ENCODE measurements at places on chromosomes 12 and 14.

DNA sequence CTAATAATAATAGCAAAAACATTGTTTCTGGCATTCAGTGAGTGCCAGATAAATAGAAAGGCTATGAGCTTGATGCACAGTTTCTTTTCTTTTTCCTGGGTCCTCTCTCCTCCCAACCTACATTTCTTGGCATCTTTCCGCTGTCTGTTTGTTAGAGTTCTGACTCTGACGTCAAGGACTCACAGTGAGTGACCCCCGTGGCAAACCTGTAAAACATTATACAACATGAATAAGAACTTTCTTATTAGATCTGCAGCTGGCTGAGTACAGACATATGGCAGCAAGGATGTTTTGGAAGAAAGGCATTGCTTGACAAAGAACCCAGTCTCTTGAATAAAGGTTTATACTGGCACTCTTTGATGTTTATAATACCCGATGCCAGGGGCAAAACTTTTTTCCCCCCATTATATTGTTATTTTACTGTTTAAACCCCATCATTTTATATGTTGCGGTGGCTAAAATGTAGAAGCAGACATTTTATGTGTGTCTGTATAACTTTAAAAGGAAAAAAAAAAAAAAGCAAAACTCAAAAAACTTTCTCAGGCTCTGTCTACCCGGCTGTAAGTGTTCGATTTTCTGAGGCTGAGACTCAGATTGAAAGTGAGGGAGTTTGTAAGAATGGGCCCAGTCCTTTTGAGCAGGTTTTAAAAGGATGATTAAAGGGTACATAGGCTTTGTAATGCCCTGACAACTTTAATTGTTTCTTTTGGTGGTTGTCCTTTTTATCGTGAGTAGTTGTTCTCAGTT is 159.3 kb downstream of the PDE3A start:
- DNase-seq, result peak; percentile 9

DNA sequence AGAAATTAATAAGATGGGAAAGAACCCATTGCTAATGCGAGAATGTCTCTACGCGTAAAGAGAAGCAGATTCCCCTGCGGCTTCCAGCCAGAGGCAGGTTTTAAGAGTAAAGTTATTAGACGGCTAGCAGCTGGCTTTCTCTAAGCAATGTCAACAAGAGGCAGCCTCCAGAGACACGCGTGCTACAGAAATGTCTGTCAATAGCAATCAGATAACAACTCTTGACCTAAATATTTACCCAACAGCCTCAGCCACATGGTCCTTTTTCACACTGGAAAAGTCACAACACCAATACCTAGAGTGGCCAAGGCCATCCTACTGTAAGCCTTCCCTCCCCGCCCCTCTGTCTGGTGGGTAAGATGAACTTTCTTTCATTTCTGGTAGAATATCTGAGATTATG is 146.0 kb upstream of the SFSWAP start:
- DNase-seq, result no peak

- no peak for DNase-seq
These were observed 70.1 kb upstream of the MAP1LC3B2 start for GRCh38 chr12:116489116-116489515.

DNA sequence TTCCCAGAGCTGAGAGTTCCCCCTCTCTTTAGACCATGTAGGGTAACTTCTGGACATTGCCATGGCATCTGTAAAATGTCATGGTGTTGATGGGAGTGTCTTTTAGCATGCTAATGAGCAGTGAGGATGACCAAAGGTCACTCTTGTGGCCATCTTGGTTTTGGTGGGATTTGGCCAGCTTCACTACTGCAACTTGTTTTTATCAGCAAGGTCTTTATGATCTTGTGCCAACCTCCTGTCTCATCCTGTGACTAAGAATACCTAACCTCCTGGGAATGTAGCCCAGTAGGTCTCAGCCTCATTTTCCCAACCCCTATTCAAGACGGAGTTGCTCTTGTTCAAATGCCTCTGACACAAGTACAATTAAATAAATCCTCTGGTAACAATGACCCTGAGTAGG is 244.4 kb downstream of the NEDD1 start:
- no peak for DNase-seq

DNA sequence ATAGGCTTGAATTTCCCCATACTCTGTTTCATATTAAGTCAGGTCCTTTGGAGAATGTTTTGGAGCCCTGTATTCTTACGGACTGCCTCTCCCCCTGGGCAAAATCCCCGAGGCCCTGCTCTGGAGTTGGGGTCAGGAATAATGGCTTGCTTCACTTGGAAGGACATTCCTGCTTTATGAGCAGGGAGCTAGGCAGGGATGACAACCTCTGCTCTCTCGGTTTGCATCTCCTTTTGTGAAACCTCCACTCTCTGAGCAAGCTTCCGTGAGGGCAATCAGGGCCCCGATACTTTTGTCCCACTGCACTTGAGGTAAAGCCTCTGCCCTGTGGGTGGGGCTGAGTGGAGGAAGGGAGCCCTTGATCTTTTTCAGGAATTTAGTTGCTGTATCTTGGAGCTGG is 19.3 kb downstream of the OS9 start:
- DNase-seq, result no peak

DNA sequence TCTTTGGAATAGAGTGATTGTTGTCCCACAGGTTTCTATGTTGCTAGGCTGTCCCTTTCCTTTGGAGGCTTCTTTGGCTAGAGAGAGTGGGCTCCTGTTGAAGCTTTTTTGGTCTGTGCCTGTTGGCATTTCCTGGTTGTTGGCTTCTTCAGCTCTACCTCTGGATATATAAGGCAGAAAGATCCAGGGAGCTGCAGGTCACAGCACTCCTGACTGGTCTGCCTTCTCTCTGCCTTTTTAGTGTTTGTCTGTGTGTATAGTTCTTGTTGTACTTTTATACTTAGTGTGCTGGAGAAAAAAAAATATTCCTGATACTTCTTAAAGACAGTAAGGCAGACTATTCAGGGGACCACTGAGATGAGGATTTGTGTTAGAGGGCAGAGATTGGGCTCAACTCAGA is 202.7 kb downstream of the FBXL14 start:
- no peak for DNase-seq

DNA sequence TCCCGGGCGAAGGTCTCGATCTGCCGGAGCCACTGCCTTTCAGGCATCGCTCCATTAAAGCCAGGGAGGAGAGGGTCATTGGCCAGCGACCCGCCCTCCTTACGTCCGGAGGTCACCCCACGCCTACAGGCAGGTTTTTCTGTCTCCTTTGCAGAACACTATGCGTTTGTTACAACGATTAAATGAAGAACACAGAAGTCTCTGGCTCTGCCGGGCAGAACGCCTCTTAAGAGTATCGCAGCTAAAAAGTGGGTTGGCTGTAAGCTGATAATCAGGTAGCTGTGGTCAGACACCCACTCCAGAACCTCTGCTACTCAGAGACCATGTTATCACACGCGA is 15.0 kb downstream of the OTX2 start:
- no peak for DNase-seq

- DNase-seq, result no peak
These were observed 107.4 kb upstream of the RGS6 start for GRCh38 chr14:71824816-71825215.

GRCh38 chr14:91554535-91555332 is 44.6 kb upstream of the PPP4R3A start:
- no peak for DNase-seq

GRCh38 chr12:26566675-26567074 is 266.3 kb downstream of the ITPR2 start:
- DNase-seq, result no peak

DNA sequence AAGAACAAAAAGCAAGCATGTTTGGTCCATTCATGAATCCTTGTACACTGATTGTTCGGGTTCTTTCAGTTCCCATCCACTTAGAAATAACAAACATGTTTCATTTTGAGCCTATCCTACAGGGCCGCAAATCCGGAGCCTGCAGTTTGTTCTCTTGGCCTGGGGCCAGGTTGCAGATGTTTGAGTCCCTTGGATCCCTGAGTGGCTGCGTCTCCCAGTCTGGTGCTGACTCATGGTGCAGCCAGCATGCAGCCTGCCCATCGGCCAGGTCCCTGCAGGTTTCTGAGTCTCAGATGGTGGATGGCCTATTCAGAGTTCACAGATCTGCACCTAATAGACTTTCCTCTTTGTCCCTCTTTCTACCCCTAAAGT is 1.9 kb upstream of the DYNC1H1 start:
- DNase-seq, result peak; percentile 90

- no peak for DNase-seq
These were observed 293.7 kb downstream of the TTC6 start for GRCh38 chr14:37889087-37889486.

DNA sequence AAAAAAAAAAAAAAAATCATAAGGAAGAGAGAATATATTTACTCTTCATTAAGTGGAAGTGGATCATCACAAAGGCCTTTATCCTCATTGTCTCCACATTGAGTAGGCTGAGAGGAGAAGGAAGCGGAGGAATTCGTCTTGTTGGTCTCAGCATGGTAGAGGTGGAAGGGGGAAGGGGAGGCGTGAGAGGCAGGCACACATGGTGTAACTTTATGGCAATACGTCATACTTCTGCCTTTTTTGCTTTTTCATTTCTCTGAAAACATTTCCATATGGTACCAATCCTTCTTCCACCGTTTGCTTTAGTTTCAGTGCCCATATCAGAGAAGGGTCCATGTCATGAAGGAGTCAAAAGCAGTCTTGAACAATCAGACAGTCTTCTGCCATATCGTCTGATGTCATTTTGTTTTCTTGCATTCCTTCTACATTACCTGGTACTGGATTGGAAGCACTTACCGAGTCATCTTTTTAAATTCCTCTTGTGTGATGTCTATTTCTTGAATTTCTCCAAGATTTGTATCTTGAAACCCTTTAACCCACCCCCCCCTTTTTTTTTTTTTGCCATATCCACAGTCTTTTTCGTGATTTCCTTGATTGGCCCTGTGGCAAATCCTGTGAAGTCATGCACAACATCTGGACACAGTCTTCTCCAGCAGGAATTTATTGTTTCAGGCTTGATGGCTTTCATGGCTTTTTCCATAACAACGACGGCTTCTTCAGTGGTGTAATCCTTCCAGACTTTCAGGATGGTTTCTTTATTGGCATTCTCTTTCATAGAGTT is 8.9 kb downstream of the FUT8 start:
- DNase-seq, result peak; percentile 11

GRCh38 chr14:56709201-56709600 is 101.1 kb downstream of the OTX2 start:
- no peak for DNase-seq

DNA sequence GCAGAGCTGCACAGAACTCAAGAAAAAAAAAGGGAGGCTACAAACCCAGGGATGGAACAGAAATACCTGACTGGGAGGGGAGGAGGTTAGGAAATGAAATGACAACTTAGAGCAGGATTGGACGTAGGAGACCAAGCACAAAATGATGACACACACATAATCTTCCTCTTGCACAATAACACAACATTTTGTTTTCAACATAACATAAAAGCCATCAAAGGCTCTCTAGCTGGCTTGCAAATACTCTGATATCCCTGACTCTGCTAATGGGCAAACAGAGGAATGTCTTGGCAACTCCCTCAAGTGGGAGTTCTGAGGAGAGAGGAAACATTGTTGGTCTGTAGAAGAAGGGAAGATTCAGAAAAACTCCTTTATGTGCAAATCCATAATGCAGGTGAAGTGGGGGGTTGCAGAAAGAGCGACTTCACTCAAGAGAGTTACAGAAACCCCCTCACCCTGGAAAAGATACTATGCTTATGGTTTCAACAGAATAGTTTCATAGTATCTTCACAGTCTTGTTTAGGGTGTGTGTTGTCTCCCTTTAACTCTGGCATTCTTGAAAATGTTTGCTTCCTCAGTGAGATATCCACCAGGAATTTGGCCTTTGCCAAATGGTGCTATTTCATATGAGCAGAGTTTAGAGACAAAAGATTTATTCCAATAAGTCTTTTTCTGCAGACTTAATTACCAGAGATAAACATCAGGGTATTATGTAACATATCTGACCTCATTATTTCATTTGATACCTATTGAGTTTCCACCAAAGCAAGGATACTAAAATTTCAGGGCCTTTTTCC is 43.8 kb upstream of the LTBP2 start:
- DNase-seq, result no peak

- no peak for DNase-seq
These were observed 15.6 kb downstream of the CEP170B start for GRCh38 chr14:104880584-104881210.

DNA sequence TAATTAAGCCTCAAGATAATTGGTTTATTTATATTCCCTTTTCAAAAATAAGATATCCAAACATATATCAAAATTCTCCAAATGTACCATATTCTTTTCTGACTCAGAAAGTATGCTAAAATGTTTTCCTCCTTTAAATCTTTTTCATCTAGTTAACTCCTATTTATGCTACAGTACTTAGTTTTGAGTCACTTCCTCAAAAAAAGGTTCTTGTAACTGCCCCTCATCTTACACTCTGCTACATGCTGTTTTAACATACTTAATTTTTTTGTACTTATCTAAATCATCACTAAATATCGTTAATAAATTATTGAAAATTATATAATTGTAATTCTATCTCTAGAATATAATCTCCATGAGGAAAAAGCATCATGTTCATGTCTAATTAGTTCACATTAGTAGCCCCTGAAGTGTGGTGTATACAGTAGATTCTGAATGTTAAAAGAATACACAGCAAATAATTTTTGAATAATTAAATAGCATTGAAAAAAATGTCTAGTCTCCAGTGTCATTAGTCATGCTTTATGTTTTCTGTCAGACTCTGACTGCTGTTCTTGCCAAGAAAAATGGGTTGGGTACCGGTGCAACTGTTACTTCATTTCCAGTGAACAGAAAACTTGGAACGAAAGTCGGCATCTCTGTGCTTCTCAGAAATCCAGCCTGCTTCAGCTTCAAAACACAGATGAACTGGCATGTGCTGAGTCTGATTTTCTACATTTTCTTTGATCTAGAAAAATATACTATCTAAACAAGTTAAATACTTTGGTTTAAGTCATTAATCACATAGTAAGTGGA is 3.5 kb downstream of the KLRD1 start:
- DNase-seq, result no peak

- DNase-seq, result no peak
These were observed 81.6 kb downstream of the PRMT8 start for GRCh38 chr12:3572560-3572959.

DNA sequence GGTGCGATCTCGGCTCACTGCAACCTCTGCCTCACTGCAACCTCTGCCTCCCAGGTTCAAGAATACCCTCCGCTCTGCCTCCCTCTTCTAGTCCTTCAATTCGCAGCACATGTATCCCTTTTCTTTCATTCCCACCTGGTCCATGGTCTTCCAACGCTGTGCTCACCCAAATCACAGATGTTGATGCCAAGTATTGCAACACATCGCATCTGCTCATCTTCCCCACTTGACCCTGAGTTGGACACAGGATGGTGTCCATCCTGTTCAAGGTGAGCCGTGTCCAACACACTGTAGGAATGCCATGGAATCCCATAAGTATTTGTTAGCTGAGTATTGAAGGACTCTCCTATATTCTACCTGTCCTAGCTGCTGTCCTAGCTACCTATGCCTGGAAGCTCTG is 50.6 kb upstream of the ETV6 start:
- no peak for DNase-seq

GRCh38 chr14:90900476-90901083 is 84.3 kb upstream of the TTC7B start:
- DNase-seq, result no peak

GRCh38 chr12:119375883-119376190 is 41.3 kb downstream of the CCDC60 start:
- DNase-seq, result no peak

All from H4 (cell line).